ENCODE measurements at places on chromosomes 12 and 14.

DNA sequence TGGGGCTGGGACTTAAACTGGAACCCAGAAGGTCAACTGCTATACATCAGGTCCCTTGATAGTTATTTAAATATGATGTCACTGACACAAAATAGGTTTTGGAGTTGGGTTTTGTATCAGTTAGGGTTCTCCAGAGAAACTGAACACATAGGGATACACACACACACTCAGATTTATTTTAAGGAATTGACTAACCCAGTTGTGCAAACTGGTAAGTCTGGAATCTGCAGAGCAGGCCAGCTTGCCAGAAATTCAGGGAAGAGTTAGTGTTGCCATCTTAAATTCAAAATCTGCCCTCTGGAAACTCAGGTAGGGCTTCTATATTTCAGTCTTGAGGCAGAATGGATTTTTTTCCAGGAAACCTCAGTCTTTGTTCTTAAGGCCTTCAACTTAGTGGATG lies 36.9 kb downstream of the MAPK1IP1L start:
- DNase-seq: no peak

GRCh38 chr14:26128931-26129671 lies 468.7 kb downstream of the NOVA1 start:
- DNase-seq: no peak

- DNase-seq: no peak
Observed at GRCh38 chr14:20680843-20681347, 3.5 kb upstream of the RNASE4 start.

- no peak for DNase-seq
Observed at GRCh38 chr14:75866970-75867369, 114.8 kb downstream of the TGFB3 start.

DNA sequence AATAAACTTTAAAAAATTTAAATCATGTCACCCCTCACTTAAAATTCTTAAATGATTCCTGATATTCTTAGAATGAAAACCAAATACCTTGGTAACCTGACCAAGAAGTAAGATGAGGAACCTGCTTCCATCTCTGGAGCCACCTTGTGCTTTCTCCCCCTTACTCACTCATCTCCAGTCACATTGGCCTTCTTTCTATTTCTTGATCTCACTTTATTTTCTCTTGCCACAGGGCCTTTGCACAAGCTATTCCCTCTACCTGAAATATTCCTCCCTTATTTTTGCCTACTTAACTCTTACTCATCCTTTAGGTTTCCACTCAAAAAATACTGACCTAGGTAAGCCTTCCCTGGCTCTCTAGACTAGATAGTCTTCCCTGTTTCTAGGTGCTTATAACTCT lies 5.1 kb downstream of the ZCRB1 start:
- no peak for DNase-seq

DNA sequence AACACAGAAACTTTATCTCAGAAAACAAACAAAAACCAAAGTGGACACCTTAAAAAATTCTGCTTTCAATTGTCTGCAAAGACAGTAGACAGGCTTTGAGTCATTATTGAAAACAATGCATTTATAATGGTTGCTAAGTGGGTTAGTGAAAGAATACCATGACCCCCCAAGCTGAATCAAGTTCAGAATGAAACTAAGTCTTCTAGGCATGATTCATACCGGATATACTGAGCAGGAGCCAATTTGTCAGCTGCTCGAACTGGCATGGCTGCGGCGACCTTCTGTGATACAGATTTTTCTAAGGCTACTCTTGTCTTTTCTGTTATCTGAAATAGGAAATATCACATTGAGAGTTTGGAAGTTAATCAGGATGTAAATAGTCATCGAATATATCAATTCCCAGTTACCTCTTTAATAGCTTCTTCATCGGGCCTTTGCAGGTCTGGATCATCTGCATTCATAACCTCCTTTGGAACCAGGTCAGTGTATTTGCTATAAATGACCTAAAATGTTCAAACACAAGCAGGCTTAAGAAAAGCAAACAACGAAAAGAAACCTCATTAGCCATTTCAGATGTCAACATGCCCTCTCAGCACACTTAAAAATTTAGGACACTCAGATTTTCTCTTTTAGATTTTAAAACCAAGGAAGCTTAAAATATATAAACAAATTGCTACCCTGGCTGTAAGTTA lies 22.3 kb downstream of the SNW1 start:
- no peak for DNase-seq

DNA sequence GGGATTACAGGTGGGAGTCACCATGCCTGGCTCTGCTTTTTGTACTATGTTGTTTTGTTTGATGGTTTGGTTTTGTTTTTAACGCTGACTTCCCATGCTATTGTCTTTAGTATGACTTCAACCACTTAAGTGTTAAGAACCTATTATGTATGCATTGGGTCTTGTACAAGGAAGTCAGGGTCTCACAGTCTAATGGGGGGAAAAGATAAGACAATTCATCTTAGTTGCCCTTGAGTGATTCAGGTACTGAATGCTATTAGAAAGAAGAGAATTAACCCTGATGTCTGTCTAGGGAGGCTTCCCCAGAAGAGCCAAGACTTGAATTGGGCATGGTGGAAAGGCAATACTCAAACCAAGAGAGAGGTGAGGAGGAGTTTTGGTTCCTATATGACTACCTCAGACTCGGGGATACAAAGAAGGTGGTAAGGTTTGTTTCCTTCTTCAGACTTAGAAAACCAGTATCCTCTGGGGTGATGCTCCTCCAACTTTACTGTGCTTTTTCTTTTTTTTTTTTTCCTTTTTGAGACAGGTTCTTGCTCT lies 64.6 kb downstream of the SUSD6 start:
- DNase-seq: no peak

DNA sequence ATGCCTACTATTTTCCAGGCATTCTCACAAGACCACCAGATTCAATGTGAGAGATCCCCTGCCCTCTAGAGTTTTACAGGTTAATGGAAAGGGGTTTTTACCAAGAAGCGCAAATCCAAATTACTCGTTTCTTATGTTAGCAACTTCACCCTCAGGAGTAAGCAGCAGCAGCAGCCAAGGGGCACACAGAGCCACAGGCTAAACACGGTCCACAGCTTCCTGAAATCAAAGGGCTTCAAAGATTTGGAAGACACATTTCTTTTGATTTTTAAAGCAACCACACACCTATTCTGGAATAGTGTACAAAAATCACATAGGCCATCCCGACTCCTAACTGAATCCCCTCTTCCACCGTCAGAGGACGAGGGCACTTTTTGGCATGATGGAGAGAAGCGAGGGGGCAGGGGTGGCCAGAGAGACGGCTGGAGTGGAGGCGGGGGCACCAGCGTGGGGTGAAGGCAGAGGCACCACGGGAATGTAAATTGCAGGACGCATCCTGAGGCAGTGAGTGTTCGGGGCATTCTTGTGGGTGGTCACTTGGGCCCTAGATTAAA lies 107.0 kb downstream of the ARF6 start:
- no peak for DNase-seq

Measured in stimulated activated CD8-positive, alpha-beta memory T cell treated with anti-CD3 and anti-CD28 coated beads, Interleukin-7, amount 100 ng/mL, for 1 hour (primary cell).